Suppressor macrophage (primary cell): ENCODE measurements at places on chromosomes 7 and 10.
A peak's percentile ranks its signal among the peaks of the same experiment; 100 is the strongest.

DNA sequence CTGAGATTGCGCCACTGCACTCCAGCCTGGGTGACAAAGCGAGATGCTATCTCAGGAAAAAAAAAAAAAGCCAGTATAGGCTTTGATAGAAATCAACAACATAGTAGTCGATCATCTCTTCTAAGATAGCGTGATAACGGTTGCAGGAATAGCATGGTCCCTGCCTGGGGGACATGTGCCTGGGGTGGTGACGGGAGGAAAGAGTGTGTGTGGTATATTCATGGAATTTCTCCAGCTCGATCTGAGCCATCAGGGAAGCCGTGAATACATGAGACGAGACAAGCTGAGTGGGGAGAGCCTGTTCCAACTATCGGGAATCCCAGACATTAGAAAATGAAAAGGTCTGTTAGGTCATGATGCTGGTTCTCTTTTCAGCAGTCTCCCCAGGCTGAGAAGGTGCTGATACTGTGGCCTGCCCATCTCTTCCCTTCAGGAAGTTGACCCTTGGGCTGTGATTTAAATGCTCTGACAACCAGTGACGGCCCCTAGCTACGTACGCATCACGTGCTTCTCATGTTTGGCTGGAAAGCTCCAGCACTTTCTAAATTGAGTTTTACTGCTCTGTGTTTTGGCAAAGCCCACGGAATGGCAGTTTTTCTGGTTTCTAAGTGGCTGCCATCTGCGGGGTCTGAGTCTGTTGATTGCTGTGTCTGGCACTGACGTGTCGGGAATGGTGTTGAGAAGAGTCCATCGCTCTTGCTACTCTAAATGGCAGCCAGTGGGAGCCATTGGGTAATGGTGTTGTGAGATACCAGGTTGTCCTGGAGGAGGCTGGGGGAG, 229.3 kb downstream of the CCDC3 start:
- DNase-seq, result no peak

DNA sequence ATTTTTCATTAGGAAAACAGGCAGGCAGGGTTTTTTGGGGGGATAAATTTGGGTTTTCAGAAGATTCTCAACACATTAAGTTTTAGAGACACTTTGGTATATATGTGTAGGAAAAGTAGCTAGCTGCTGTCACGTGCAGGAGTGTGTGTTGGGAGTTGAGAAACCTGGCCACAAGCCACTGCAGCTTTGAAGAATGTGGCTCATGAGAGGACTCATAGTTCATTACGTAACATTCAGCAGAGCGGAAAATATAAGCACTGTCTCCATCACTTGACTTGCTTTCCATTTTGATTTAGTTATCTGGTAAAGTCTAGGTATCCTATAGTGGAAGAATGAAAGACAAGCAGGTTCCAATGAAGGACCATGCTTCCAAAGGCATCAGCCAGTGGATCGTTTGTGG, 31.2 kb downstream of the SMNDC1 start:
- DNase-seq, result peak; percentile 70

- DNase-seq, result no peak
These were observed 2.5 kb downstream of the ZYX start for GRCh38 chr7:143383642-143383957.

DNA sequence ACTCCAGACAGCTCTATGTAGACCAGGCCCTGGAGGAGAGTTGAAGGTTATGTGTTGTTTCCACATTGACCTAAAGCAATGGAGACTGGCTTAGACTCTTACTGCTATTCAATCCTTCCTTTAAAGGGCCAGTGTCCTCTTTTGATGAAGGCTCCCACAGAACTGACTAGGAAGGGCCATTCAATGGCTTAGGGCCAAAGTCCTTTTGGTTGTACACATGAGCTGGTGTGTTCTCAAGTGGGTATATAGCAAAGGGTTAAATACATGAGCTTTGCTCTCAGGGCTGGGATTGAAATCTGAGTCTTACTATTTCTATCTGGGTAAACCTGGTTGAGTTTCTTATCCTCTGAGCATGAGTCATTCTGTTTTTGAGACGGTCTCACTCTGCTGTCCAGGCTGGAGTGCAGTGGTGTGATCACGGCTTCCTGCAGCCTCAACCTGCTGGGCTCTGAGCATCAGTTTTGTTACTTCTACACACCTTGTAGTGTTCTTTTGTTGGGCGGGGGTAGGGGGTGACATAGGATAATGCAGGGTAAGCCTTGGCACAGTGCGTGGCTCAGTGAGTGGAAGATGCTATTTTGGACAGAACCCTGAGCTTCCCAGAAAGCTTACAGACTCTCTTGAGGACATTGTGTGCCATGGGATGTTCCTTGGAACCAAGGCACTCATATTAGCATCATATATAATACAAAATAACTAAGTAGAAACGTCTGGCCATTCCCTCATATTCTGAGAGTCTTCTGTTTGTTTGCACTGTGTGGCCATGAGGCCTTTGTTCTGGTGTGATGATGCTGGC, 90.1 kb downstream of the ABCC2 start:
- DNase-seq, result no peak

DNA sequence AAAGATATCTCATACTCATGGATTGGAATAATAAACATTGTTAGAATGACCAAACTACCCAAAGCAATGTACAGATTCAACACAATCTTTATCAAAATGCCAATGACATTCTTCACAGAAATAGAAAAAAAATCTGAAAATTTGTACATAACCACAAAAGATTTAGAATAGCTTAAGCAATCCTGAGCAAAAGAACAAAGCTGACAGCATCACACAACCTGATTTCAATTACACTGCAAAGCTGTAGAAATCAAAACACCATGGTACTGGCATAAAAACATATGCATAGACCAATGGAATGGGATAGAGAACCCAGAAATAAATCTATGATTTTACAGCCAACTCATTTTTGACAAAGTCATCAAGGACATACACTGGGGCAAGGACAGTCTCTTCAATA, 130.0 kb upstream of the TMEM72 start:
- no peak for DNase-seq

- peak; percentile 47 for DNase-seq
These were observed 700 bp downstream of the SMC3 start for GRCh38 chr10:110568055-110568735.
